ENCODE measurements at places on chromosomes 4 and X.
A peak's percentile ranks its signal among the peaks of the same experiment; 100 is the strongest.

GRCh38 chr4:94519019-94519418 lies 67.3 kb downstream of the PDLIM5 start:
- no peak for DNase-seq

- DNase-seq = no peak
These were observed 26.0 kb downstream of the ARHGAP36 start for GRCh38 chrX:131084145-131084544.

DNA sequence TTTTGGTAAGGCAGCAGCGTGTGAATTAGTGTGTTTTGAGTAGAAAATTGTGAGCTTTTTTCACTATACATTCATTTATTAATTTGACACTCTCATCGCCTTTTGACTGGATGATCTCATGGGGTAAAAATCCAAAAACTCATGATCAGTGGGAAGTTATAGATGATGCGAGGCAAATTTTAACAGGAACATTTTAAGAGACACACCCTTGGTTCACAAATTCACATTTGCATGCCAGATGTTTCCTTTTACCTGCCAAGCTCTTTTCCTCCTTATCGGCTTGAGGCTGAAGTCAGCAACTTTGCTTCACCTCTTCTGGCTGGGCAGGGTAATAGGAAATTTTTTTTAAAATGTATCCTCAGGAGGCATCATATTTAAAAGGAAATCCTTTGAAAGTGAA lies 318.0 kb upstream of the HS3ST1 start:
- no peak for DNase-seq

- no peak for DNase-seq
These were observed 1093.0 kb upstream of the TENM3 start for GRCh38 chr4:181150191-181150590.

DNA sequence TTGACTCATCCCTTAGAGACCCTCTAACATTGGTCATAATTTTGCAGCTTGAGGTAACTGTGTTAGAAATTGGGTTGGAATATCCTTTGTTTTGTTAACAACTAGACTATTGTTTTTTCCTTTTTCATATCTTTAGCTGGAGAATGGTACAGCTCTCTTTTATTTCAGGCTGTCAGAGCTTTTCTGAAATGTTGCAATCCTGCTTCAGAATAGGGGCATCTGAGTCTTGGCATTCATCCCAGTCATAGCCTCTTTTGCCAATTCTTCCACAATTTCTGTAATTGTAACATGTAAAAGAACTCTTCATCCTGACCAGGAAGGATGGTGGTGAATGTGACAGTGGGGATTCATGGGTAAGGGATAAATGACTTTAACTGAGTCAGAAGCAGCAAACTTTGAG lies 128.7 kb downstream of the FHIP1A start:
- DNase-seq = no peak

DNA sequence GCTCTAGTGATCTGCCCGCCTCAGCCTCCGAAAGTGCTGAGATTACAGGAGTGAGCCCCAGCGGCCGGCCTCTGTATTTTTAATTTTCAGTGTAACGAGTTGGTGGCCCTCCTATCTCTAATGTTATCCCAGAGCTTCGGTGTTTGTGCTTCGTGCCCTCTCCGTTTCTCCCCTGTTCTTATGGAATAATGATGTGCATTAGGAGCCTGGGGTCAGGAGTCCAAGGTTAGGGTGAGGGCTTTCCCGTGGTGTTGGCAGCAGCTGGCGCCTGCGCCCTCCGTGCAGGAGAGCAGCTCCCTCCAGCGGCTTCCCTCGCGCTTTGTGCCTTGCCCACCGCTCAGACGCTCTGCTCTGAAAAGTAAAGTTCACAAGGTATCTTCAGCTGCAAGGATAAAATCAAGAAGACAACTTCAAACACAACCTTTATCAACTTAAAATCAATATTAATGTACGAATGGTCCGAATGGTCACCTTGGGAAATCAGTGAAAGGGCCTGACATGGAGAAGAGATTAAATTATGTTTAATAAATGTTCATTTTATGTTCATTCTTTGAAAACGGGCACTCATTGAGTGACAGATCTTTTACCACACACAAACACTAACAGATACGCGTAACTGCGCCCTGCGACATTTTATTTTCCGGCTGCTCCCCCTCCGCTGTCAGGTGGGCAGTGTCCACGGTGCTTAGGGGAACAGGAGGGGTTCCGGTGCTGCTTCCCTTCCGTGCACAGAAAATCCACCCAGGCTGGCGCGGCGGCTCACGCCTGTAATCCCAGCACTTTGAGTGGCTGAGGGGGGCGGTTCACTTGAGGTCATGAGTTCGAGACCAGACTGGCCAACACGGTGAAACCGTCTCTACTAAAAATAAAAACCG lies 62.4 kb downstream of the TRAPPC11 start:
- peak; percentile 68 for DNase-seq

DNA sequence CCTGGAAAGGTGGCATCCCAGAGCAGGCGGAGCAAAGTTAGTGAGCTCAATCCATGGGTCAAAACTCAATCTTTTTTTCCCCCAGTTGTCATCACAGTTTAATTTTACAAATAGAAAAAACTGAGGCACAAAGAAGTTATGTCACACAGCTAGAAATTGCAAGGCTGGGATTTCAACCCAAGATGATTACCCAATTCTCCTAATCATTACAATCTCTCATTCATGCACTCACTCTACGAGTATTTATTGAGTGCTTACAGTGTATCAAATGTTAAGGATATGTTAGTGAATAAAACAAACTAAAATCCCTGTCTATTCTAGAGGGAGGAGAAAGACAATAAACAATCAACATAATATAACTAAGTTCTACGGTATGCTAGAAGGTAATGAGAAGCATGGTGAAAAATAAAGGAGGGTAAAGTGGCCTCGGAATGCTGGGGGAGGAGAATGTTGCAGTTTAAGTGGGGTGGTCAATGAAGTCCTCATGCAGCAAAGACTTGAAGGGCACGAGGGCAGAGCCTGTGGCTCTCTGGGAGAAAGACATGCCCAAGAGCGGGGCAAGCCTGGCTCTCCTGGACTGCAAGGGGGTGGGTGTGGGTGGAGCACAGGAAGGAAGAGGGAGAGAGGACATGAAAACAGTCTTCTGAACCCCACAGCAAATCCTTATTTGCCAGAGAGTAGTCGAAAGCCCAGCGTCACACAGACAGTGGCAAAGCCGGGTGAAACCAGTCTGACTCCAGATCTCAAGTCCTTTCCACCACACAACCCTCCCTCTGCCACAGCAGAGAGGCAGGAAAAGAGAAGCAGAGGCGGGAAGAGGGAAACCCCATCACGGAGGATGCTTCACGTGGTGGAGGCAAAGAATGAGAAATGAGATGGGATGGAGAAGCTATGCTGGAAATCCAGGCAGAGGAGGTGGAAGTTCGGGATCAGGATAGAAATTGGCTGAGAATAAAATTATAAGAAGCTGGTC lies 48.3 kb downstream of the RAB33B start:
- DNase-seq = no peak

- DNase-seq = no peak
These were observed 54.7 kb upstream of the ADRA2C start for GRCh38 chr4:3711183-3712111.

DNA sequence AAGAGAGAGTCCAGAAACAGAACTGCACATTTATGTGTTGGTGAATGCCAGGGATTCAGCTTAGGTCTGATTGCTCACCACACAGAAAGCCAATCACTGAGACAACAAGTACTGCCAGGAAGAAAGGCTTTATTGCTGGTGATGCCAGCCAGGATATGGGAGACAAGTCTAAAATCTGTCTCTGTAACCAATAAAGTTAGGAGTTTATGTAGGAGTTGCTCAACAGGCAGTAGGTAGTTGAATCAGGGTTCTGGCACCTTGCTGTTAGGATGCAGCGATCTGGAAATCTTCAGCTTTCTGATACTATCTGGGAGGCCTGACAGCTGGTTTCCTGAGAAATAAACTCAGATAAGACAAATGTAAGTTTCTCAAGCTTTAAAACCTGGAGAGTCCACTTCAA lies 120.2 kb upstream of the ENPP6 start:
- DNase-seq = no peak

GRCh38 chr4:123412700-123413512 lies 16.3 kb downstream of the SPRY1 start:
- no peak for DNase-seq

- DNase-seq = no peak
These were observed 335.8 kb downstream of the PABPC4L start for GRCh38 chr4:133865612-133866327.

DNA sequence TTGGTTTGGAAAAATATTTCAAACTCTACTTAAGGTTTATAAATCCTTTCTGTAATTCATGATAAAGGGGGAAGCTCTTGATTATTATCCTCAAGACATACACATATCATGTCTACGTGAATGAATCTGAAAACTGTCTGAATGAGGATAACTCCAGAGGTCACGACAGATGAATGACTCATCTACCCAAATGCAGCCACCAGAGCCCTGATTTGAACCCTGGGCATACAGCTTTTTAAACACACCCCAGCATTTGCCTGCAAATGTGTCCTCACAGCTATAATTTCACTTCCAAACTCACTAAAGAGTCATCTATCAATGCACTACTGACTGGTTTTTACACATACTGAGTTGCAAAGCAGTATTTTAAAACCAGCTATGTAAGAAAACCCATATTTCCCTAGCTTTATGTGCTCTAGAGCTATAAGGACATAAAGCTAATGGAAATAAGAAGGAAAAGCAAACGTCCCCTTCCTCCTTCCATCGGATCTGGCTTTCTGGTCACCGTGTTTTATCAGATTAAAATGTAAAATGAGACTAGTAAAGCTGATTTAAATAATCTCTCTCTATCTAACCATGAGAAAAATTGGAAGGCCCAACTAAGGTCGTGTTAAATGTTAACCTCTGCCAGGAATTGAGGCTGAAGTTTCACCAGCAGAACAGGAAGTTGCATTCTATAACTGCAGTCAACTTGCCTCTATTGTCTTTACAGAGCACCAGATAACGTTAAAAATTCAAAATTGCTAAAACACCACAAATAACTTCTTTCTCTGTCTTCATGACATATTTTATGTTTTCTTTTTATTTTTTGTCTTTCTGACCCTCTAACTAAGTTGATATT lies 63.1 kb upstream of the SPP1 start:
- no peak for DNase-seq

GRCh38 chr4:154559494-154560418 lies 3.1 kb upstream of the FGB start:
- DNase-seq = peak; percentile 6

DNA sequence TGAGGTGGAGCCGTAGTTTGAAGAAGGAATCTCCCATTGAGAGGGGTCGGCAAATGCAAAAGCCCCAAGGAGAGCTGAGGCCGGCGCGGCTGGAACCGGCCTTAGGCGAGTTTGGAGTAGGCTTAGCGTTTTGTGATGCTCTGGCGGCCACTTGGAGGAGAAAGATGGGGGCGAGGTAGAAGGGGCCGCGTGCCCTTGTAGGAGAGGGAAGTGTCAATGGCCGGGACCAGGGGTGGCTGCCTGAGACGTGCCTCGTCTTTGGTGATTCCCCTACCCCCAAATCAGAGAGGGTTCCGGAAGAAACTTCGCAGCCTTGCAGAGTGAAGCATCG lies 11.7 kb downstream of the MSX1 start:
- DNase-seq = no peak

GRCh38 chr4:133102043-133102442 lies 47.1 kb upstream of the PCDH10 start:
- no peak for DNase-seq

DNA sequence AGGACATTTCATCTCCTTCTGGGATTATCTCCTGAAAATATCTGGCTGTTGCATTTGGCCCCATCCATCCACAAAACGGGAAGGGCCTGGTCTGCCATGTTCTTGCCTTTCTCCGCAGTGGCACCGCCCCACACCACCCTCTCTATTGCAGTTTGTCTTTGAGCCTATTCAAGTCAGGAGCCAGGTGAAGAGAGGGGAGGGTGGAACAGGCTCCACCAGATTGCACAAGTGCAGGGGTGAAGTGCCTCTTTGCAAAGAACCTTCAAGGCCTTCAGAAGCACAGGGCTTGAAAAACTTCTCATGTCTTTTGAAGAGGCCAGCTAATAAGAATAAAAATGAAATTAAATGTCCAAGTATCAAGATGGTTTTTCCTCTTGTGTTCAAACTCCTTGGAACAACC lies 28.7 kb downstream of the RS1 start:
- DNase-seq = no peak

DNA sequence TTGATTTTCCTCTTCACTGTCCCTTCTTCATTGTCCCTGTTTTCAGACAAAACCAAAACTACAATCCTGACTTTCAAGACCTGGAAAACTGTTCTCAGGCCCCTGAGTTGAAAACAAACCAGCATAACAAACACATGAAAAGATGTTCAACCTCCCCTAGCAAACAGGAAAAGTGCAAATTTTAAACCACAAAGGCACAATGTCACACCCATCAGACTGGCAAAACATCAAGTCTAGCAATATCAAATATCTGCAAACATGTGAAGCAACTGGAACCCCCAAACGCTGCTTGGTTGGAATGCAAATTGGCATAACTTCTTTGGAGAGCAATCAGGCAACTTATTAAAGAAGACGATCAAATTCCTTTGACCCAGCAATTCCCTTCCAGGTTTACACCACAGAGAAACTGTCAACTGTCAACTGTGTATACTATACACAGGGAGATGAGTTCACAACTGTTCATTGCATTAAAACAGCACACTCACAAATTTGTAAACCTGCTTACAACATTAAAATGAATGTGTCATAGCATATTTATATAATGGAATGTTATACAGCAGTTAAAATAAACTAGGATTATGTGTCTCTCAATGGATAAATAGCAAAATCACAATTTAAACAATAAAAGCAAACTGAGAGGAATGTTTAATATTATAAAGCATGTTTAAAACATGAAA lies 7.0 kb downstream of the USP46 start:
- DNase-seq = no peak

DNA sequence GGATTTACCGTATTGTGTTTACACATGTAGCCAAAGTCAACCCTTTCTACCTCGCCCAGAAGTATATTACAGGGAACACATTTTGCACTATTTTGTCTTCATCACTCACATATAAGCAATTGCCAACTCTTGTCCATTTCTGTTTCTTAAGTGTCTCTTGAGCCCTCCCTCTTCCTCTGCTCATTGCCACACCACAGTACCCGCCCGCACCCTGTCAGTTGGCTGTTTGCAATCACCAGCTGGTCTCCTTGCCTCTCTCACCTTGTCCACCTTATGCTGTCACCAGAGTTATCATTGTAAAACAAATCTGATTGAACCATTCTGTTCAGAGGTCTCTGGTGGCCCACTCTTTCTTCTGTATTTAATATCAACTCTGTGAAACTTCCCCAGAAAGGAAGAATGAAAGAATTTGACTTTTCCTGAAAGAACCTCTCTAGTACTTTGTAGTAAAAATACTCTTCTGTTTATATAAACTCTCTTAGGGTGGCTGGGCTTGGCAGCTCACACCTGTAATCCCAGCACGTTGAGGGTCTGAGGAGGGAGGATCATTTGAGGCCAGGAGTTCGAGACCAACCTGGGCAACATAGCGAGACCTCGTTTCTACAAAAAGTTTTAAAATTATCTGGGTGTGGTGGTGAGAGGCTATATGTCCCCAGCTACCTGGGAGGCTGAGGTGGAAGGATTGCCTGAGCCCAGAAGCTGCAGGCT lies 50.2 kb downstream of the ING2 start:
- DNase-seq = no peak

- no peak for DNase-seq
These were observed 79.7 kb upstream of the LSM6 start for GRCh38 chr4:146095860-146096259.

GRCh38 chr4:76342803-76343202 lies 36.3 kb downstream of the STBD1 start:
- DNase-seq = no peak

- DNase-seq = peak; percentile 38
These were observed 34.7 kb downstream of the P2RY10 start for GRCh38 chrX:78979789-78980464.
